HepG2 (cell line): ENCODE measurements at places on chromosomes 7 and 10.
A peak's percentile ranks its signal among the peaks of the same experiment; 100 is the strongest.

- DNase-seq = no peak
These were observed 162.9 kb upstream of the SLC25A13 start for GRCh38 chr7:96484845-96485244.

- DNase-seq = no peak
These were observed 14.9 kb upstream of the CRCP start for GRCh38 chr7:66099551-66100407.

DNA sequence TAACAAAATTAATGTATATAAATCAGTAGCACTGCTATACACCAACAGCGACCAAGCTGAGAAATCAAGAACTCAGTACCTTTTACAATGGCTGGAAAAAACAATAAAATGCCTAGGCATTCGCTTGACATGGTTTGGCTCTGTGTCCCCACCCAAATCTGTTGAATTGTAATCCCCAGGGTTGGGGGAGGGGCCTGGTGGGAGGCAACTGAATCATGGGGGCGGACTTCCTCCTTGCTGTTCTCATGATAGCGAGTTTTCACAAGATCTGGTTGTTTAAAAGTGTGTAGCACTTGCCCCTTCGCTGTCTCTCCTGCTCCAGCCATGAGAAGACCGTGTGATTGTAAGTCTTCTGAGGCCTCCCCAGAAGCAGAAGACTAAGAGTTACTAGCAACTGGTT, 8.6 kb downstream of the ZNF786 start:
- no peak for DNase-seq

GRCh38 chr10:114616103-114616502, 42.0 kb downstream of the ABLIM1 start:
- no peak for DNase-seq

DNA sequence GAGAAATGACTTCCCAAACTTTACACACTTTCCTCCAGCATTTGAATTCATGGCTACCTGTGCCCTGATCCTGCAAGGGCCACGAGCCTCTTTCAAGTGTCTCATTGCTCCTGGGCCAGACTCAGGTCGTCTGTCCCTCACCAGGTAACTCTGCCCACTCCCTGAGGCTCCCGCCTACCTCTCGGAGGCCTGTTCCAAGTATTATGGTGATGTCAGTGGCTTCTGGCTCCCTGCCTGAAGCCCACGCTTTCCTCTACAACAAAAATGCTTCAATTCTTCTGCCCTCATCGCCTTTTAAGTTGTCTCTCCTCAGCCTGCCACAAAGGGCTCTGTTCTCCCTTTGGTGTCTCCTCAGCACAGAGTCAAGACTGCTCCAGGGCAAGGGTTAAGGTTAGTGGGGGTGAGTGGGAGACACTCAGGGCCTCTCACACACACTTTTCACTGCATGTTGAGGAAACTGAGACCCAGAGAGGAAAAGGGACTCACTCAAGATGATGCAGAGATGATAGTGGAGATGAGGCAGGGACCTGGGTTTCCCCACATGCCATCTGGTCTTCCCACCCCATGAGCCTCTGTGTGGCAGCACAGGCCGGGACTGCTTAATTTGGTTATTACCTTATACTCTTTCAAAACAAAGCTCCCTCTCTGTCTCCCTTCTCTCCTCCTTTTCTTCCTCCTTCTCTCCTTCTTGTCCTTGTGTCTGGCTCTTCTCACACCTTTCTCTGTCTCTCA, 28.3 kb upstream of the EGR2 start:
- no peak for DNase-seq

DNA sequence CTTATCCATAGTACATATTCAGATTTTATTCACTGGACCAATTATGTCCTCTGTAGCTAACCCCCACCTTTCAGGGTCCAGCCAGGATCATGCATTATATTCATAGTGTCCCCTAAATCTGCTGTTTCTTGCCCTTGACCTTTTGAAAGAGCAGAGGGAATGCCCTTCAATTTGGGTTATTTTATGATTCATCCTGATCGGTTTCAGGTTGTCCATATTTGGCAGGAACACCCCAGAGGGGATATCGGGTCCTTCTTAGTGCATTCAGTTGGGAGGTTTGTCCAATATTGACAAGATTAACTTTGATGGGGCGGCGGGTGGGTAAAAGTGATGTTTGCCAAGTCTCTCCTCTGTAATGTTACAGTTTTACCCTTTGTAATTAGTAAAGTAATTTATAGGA, 60.9 kb downstream of the SHH start:
- DNase-seq = no peak

- no peak for DNase-seq
These were observed 152.8 kb downstream of the NEURL1 start for GRCh38 chr10:103646304-103646703.

DNA sequence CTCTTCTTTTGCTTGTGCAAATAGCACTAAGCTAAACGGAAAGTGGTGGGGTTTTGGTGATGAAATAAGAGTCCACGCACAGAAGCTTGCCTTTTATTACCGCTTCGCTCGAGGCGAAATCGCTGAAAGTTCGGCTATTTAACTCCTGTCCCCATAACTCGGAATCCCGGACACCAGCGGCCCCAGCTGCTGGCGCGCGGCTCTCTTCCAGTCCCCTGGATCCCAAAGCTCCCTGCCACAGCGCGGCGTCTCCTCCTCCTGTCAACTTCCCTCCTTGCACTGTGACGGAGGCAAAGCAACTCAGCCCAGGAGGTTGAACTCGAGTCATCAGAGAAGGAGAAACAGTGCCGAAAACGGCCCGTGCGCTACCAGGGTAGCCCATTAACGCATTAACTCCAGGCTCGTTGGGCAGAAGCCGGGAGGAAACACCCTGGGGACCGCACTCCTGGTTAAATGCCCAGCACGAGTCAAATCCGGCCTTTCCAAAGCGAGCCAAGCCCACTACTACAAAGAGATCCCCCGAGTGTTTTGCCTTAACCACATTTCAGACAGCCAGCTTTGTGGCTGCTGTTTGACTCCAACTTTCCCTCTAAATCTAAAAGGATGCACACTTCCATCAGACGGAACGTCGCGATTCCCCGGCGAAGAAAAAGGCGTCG, 1.3 kb downstream of the SEMA3D start:
- DNase-seq = no peak

DNA sequence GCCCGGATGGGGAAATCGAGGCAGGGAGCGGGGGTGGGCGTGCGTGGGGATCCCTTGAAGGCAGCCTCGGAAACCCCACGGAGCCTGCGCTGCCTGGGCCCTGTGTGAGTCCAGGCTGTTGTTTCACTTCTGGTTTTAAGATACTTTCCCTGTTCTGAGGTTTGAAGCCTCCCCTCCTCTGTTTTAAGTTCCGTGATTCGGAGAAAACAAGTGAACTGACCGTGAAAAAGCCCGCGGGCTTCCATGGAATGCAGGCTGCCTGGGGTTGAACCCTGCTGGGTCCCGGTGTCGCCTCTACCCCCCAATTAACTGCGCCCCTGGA, 401 bp downstream of the LRRC27 start:
- DNase-seq = no peak

GRCh38 chr10:132946-133898, 2.0 kb upstream of the ZMYND11 start:
- peak; percentile 80 for DNase-seq
